ENCODE measurements at places on chromosomes 12 and 14.

- DNase-seq, result no peak
Measured at GRCh38 chr12:93438266-93439050, 3.3 kb downstream of the UBE2N start.

DNA sequence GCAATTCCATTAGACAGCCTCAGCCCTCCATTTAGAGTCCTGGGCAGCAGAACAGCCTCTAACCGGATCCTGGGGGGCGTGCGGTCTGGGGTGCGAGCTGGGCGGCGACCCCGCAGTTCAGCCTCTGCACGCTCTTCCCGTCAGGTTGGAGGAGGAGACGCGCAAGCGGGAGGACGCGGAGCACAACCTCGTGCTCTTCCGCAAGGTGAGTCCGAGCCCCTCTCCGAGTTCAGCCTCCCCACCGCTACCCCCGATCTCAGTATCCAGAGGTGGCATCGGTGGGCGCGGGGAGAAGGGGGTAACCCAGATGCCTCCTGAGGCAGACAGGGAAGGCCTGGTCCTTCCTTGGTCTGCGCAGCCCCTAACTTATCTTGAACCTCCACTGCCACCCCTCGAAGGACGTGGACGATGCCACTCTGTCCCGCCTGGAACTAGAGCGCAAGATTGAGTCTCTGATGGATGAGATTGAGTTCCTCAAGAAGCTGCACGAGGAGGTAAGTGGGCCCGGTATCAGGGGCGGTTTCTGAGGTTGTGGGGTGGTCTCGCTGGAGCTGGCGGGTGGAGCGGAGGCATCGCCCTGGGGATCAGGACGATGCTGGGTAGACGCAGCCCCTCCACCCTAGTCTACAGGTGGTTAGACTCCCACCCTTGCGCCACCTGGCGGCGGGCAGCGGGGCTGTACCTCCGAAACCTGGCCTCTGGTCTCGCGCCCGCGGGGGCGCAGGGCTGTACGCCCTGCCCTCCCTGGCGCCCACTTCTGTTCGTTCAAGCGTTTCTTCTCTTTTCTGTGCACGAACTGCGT, 1.3 kb downstream of the PRPH start:
- DNase-seq, result peak; percentile 41

GRCh38 chr14:63701606-63702299, 26.1 kb downstream of the SGPP1 start:
- DNase-seq, result no peak

DNA sequence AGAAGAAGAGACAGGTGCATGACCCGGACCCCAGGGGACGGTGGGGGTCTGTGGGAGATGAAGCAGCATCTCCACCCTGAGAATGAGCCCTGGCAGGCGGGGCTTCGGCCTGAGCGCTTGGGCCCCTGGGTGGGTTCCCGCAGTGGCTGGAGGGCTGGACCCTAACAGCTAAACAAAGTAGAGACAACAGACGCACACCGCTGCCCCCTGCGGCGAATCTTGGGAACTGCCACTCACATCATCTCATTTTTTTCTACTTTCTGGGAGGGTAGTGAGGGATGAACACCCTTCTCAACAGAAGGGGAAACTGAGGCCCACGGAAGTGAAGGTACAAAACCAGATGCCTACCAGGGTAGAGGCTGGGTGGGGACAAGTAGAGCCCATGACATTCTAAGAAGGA, 104.7 kb downstream of the RFLNA start:
- DNase-seq, result no peak

DNA sequence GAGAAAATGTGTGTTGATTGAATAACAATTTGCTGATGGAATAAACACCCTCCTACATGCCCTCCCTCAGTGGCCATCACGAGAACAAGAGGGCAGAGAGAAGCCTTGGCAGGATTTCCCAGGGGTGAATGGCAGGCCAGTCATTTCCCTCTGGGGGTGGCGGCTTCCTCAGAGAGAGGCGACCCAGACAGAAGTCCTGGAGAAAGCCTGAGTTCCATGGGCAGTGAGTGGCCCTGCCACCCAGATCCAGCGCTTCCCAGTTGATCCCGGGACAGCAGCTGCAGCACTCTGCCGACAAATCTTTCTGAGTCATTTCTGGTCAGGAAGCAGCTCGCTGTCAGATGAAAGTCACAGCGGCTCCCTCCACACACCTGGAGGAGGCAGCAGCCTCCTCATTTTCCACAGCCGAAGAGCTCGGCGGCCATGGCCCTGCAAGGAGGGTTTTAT, 123.0 kb downstream of the SCARB1 start:
- peak; percentile 45 for DNase-seq

DNA sequence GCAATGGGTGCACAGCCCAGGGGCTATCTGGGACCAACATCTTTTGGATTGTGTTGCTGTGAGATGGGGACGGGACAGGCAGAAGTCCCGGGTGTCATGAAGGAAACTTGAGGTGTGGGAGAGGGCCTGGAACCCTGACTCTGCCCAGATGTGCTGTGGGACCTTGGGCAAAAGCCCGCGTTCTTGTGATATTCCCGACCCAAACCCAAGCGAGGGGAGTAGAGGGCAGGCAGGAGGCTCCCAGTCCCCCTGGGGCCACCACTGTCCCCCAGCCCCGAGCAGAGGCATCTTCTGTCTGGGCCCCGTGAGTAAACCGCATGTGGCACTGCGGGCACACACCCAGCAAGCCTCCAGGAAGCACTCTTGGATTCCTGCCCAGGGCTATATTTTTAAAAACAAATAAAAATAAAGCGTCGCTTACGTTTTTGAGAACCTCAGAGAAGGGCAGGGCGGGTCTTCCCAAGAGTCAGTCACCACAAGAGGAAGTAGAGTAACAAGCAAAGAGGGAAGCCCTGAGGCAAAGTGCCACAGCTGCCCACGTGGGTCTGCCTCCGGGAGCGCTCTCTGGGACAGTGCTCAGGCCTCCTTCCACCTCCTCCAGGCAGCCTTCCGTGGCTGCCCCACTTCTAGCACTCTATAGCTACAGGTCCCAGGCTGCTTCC, 39.5 kb downstream of the BEGAIN start:
- DNase-seq, result no peak

GRCh38 chr12:105523164-105524057, 192.9 kb downstream of the C12orf75 start:
- DNase-seq, result no peak

- no peak for DNase-seq
Measured at GRCh38 chr14:50148799-50149198, 32.4 kb upstream of the VCPKMT start.

DNA sequence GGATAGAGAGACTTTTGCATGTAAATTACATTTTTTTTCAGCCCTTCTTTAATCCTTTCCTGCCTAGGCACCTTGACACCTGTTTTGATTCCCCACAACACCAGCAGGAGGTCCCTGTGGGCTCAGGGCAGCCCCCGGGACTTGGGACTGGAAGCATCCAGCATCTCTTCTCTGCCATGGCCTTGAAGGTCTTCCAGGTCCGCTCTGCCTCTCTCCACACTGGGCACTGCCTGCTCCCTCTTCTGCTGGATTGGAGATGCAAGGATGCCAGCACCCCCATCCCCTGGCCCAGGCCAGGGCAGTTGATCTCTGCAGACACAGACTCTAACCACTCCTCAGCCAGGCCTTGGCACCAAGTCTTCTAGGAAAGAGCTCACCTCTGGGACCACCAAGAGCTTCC, 134.5 kb upstream of the C14orf180 start:
- DNase-seq, result no peak

DNA sequence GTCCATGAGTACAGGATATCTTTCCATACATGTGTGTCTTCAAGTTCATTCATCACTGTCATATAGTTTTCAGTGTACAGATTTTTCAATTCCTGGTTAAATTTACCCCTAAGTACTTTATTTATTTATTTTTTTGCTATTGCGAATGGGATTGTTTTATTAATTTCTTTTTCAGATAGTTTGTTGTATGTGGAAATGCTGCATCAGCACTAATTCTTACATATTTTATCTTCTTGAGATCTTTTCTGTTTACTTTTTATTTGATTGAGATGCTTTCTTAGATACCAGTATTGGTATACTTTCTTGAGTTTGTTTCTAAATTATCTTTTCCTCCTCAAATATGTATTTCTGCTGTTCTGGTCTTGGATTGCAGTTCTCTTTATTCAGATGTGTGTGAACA, 148.9 kb downstream of the RGS6 start:
- no peak for DNase-seq

DNA sequence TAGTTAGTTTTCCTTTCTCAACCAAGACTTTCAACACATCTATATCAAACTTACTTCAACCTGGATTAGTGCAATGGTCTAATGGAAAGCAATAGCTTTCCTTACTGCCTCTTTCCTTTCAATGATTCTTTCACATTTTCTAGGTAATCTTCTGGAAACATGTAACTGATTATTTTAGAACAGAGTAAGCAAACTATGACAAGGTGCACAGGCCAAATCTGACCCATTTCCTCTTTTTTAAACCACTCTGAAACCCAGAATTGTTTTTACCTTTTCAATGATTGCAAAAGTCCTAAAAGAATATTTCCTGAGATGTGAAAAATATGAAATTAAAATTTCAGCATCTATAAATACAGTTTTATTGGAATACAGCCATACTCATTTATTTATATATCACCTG, 81.6 kb upstream of the TMTC2 start:
- DNase-seq, result no peak

GRCh38 chr12:121774968-121775474, 18.5 kb downstream of the RHOF start:
- DNase-seq, result no peak

GRCh38 chr14:43735932-43736331, 771.2 kb downstream of the FSCB start:
- DNase-seq, result no peak

GRCh38 chr12:124653169-124653931, 85.9 kb upstream of the NCOR2 start:
- no peak for DNase-seq

DNA sequence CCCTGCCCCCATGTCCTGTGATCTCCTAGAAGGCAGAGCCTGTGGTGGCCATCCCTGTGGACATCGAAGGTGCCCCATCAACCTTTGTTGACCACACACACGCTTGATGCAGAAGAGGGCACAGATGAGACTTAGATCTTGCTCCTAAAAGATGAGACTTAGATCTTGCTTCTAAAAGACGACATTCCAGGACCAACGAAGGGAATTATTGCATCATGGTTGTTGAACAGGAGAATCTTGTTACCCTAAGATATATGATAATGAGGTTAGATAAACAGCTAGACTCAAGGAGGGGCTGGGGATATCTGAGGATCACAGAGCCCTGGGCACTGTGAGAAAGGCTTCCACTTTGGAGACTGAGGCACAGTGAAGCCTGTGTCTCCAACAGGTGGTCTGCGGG, 91.1 kb upstream of the WSCD2 start:
- no peak for DNase-seq

DNA sequence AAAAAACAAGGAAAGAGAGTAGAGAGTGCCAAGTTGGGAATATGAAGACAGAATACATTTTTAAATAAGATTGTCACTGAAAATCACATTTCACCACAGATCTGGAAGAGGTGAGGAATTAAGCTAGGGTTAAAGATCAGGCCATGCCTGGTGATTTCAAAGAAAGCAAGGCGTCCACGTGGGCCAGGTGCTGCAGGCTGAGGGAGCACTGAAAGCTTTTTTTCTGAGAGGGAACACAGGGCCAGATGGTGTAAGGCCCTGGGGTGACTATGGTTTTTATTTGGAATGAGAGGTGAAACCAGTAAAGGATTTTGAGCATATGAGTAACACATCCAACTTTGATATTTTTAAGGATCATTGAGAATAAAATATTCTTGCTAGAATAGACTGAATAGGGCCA, 20.9 kb downstream of the SYT1 start:
- peak; percentile 25 for DNase-seq

GRCh38 chr14:51735851-51736250, 84.1 kb downstream of the FRMD6 start:
- no peak for DNase-seq

DNA sequence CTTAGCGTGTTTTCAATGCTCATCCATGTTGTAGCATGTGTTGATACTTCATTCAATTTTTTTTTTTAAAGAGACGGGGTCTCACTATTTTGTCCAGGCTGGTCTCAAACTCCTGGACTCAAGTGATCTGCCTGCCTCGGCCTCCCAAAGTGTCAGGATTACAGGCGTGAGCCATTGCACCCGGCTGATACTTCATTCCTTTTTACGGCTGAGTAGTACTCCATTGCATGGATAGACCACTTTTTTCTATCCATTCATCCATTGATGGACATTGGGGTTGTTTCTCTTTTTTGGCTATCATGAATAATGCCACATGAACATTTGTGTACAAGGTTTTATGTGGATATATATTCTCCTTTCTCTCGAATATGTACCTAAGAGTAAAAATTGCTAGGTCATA, 1.2 kb downstream of the P2RX7 start:
- DNase-seq, result no peak

DNA sequence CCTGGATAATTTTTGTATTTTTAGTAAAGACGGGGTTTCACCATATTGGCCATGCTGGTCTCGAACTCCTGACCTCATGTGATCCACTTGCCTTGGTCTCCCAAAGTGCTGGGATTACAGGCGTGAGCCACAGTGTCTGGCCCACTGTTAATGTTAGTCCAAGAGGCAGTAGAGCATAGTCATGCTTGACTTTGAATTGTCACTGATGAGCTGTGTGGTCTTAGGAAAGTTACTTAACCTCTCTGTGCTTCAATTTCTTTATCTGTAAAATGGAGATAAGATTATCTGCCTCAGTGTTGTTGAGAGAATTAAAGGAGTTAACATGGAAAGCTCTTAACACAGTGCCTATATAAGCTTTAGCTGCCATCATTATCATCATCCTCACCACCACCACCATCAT, 78.1 kb downstream of the TBX3 start:
- DNase-seq, result no peak

DNA sequence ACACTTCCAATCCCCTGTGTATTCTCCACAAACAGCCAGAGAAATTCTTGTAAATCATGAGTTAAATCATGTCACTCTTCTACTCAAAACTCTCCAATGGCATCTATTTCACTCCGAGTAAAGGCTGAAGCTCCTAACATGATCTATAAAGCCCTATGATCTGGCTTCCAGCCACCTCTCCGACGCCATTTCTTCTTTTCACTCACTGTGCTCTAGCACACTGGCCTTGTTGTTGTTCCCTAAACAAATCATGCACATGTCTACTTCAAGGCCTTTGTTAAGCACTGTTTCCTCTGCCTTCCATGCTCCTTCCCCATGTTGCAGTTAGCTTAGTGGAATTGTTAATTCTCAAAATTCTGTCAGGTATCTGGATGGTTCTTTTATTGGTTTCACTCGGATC, 30.1 kb upstream of the MTERF2 start:
- no peak for DNase-seq

DNA sequence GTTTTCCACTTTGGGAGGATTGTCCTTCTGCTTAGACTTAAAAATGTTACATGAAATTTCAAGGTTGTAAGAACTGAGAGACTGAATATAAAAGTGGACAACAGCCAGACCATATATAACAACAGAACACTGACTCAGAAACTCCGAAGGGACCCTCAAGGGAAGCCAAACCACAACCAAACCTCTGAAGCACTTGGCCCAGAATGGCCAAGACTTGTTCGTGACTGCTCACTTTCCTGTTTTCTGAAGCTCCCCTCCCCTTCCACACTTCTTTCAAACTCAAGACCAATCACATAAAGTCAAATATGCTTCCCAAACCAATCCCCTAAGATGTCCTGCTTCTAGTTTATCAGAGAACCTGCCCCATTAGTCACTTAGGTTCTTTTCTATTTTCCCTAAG, 13.7 kb downstream of the OR6J1 start:
- DNase-seq, result no peak
